Activated CD4-positive, alpha-beta T cell treated with anti-CD3 and anti-CD28 coated beads, Interleukin-2, amount 50 U/mL, for 48 hours (primary cell): ENCODE measurements at places on chromosomes 13 and 19.

- no peak for DNase-seq
These were observed 129.0 kb upstream of the SPRY2 start for GRCh38 chr13:80469853-80470381.

- no peak for DNase-seq
These were observed 3.4 kb downstream of the PTGIR start for GRCh38 chr19:46621191-46622117.

DNA sequence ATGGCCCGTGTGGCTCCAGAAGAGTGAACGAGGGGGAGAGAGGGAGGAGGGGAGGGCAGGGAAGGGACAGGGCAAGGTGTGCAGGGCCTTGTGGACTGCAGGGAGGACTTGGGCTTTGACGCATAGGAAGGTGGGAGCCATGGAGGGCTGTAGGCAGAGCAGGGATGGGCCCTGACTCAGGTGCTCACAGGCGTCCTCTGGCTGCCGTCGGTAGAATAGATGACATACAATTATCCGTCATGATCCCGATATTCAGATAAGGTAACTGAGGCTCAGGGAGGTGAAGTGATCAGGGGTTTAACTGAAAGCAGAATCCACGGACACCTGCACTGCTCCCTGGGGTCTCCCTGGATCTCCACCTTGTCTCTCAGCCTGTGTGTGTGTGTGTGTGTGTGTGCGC lies 3.4 kb downstream of the C3 start:
- DNase-seq, result no peak

- peak; percentile 69 for DNase-seq
These were observed 467 bp upstream of the CLN5 start for GRCh38 chr13:76991432-76991795.

- no peak for DNase-seq
These were observed 7.5 kb downstream of the CYP2A13 start for GRCh38 chr19:41095703-41096102.

- no peak for DNase-seq
These were observed 139.9 kb downstream of the MRPL57 start for GRCh38 chr13:21316376-21316775.

DNA sequence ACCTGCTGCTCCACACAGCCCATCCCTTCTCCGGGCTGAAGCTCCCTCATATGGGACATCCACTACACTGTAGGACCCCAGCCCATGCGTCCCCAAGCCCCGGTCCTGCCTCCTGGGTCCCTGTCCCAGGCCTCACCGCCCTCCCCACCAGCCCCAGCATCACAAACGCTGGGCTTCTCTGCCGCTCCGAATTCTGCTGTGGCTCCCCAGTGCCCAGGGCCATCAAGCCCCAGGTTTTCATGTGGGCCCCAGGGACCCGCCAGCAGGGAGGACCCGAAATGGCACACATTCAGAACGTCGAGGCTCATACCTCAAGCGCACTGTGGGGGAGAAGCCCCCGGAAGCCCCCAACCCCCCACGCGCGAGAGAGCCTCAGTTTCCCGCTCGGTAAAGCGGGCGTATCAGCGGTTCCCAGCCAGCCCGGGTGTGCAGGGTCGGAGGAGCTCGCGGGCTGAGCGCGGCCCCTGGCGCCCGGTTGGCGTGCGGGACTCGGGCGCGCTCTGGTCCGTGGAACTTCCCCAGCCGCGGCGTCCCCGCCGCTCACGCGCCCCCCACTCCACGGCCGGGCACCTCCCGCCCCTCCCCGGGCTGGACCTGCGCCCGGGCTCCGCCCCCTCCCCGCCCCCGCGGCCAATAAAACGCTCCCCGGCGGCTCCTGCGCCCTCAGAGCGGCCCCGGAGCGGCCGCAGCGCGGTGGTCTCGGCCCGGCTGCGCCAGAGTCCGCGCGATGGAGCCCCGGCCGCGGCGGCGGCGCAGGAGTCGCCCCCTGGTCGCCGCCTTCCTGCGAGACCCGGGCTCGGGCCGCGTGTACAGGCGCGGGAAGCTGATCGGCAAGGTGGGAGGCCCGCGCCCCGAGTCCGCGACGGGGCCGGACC lies at the start of gene PLK5:
Gene PLK5, plus strand, starts transcription at position 666 of the 875 bp plus-strand sequence. CDS start 2,920 bp downstream, outside the sequence.
- no peak for DNase-seq

GRCh38 chr19:52638601-52639000 lies 446 bp upstream of the ZNF83 start:
- DNase-seq, result peak; percentile 8

- DNase-seq, result no peak
These were observed 217.1 kb downstream of the COL4A1 start for GRCh38 chr13:110089815-110090214.

DNA sequence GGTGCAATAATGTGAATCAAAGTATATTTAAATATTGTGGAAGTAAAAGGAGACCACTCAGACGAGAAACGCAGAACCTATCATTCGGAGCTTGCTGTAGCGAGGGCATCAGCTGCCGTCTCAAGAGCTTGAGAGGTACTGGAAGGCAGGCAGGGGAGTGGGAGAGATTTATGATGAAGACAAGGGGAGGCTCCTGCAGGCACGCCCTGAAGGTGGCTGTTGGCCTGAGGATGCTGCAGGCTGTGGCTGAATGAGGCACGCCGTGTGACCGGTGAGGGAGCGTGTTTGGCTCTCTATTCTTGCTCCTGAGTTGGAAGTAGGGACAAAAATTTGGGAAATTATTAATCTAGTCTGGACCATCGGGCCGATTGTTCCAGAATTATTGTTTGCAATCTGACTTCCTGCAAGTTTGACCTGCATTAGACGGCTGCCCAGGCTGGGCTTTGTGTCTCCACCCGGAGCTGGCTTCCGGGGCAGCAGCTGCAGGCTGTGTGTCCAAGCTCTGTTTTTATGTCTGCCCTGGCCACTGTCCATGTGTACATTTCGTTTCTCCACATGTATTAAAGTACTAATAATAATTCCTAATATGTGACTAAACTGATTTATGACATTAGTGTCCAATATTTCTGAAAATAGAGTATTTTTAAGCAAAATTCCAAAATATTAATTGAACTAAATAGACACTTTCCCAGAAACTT lies 91.1 kb upstream of the ANKRD10 start:
- no peak for DNase-seq

DNA sequence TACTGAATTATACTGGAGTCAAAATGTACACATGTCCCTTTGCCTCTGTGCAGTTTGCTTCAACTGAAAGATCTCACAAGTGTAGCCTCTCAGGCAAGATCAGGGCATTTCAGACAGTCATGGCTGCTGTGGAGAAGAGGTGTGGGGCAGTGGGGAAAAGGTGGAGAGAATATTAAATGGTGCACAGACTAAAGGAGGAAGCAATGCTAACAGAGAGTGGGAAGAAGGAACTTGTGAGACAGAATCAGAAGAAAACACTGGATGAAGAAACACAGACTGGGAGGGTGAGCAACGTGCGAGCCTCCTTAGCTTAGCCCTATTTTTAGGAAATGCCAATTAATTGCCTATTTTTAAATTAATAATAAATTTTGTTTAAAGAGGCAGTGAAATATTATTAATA lies 49.6 kb upstream of the RAP2A start:
- DNase-seq, result no peak

- peak; percentile 78 for DNase-seq
These were observed 113.0 kb downstream of the TEX26 start for GRCh38 chr13:31045286-31046081.

DNA sequence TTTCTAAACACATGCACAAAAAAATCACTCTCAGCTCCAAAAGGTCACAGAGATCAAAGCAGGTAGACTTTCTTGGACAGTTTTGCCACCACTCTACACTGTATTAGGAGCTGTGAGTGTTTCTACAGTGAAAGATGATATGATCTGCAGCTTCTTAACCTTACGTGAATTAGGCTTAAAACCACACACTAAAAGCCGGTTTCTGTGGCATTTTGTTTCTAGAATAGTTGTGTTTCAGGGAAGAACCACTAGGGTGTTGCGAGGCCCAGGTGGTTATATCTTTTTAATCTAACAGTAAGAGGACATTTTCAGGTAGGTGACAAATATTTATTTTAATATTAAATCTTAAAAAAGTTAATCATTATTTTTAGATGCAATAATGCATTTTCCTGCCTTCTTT lies 216.4 kb downstream of the KLF5 start:
- DNase-seq, result no peak

DNA sequence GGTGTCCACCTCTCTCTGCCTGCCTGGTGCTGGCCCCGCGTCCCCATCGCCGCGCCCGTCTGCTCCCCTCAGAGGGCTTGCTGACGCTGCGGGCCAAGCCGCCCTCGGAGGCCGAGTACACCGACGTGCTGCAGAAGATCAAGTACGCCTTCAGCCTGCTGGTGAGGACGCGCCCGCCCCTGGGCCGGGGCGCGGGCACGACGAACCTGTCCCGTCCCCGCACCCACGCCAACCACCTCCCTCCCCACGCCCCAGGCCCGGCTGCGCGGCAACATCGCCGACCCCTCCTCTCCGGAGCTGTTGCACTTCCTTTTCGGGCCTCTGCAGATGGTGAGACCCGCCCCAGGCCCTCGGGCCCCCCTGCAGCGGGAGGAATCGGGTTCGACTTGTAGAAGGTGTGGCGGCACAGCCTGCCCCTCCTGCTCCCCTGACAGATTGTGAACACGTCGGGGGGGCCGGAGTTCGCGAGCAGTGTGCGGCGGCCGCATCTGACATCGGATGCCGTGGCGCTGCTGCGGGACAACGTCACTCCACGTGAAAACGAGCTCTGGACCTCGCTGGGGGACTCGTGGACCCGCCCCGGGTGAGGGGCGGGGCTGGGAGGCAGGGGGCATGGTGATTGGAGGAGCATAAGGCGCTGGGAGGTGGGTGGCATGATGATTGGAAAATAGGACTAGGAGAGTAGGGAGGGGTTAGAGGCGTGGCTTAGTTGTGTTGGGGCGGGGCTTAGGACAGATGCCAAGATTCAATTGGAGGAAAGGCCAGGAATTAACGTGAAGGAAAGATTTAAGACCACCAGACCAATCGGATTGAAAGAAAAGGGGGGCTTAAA lies 6.6 kb downstream of the EPS8L1 start:
- DNase-seq, result peak; percentile 58

DNA sequence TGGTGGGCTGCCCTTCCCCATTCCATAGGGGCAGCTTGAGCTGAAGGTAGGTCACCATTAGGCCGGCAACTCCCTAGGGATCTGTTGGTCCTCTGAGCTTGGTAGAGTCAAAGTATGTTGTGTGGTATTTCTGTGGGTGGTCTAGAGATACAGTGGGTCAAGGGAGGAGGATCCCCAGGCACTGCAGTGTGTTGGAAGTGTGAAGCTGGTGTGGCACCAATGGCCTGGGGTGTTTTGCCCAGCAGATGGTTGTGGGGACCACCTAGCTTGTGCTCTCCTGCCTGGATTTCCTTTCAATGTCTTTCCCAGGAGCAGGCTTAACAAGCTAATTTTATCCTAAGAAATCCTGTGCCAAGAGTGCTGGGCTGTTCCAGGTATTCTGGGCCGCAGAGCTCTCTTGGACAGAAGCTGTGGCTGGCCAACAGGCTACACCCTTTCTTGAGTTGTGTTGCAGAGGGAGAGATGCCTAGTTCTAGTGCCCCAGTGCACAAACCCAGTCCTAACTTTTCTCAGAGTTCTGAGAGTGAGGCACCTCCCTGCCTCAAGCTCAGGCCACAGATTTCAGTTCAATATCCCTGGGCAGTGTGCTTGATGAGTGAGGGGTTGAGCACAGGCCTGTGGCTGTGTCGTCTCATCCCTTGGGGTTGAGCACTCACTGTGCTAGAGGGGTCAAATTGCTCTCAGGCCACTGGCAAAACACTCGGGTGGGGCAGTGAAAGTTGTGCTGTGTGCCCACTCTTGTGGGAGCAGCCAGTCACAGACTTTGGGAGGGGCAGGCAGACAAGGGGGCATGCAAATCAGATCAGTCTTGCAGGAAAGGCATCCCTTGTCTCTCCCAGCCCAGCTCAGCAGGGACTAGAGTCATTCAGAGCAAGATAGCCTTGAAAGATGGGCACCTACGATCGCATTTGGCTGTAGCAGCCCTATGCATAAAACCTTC lies 1806.1 kb upstream of the MIR17HG start:
- no peak for DNase-seq

GRCh38 chr13:91563799-91564198 lies 165.4 kb downstream of the GPC5 start:
- no peak for DNase-seq

DNA sequence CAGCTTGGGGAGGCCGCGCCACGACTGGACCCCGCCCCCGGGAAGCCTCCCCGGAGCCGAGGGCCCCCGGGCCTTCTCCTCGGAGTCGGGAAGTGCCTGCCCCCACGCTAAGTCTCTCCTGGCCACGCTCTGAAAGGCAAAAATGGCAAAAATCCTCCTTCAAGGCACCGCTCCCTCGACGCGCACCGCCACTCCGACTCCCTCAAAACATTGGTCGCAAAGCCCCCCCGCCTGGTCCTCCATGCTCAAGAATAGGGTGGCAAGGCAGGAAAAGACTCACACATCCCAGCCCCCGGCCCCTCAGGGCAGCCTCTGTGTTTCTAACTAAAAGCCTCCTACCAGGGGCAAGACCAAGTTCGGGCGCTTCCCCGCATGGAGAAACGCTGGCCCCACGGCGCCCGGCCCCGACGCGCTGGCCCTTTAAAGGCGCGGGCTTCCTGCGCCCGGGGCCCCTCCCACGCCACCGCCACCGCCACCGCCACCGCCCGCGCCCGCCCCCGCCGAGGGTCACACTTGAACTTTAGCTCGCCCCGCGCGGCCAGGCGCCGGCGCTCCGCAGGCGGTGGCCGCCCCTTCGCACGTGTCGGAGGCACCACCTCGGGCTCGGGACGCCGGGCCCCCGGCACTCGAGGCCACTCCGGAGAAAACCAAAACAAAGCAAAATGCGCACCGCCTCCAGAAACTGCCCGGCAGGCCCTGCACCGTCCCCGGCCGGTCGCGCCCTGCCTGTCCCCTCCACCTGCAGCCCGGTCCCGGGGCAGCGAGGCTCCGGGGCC lies 1.9 kb downstream of the FOXO1 start:
- peak; percentile 61 for DNase-seq

- DNase-seq, result no peak
These were observed 4.2 kb downstream of the SLC7A9 start for GRCh38 chr19:32865326-32865725.

DNA sequence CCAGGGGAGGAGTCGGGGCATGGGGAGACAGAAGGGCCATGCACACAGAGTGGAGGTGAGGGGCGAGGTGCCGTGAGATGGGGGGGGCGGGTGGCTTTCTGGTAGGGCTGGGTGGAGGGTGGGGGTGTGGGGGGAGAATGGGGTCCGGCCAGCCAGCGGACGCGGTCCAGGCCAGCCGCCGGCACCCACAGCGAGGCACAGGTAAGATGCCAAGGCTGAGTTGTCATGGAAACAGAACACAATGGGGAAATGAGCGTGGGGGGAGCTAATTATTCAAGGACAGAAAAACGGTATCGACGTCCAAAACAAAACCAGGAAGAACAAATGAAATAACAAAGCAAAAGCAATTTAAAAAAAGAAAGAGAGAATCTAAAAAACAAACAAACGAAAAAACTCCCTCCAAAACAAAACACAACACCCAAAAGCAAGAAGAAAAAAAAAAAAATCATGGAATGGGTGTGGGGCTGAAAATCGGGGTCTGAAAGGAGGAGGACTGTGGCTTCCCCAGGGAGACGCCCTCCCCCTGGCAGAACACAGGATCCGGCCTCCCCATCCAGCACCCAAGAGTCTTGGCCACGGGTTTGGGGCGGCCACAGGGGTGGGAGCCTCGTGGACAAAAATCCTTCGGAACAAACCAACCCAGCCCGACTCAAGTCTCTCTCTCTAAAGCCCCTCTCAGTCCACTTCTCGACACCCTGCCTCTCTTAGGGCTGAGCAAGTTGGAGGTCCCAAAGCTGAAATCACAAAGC lies 92.5 kb downstream of the PTPRS start:
- DNase-seq, result no peak
